ENCODE measurements at places on chromosomes 13 and 19.

GRCh38 chr13:51270623-51271415 is 48.6 kb downstream of the FAM124A start:
- no peak for DNase-seq

DNA sequence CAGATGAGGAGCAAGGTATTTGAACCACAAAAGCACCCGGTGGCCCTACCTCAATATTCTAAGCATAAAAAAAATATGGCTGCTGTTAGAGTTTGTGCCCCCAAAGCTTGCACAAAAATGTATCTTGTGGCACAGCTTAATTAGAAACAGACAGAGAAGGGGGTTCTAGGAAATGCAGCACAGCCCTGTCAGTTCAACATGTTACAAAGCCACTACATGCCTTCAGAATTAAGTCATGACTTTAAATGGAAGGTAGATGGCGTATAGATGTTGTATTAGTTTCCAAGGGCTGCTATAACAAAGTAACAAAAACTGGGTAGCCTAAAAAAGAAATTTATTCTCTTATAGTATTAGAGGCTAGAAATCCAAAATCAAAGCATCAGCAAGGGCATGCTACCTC is 703.8 kb downstream of the DIAPH3 start:
- no peak for DNase-seq

DNA sequence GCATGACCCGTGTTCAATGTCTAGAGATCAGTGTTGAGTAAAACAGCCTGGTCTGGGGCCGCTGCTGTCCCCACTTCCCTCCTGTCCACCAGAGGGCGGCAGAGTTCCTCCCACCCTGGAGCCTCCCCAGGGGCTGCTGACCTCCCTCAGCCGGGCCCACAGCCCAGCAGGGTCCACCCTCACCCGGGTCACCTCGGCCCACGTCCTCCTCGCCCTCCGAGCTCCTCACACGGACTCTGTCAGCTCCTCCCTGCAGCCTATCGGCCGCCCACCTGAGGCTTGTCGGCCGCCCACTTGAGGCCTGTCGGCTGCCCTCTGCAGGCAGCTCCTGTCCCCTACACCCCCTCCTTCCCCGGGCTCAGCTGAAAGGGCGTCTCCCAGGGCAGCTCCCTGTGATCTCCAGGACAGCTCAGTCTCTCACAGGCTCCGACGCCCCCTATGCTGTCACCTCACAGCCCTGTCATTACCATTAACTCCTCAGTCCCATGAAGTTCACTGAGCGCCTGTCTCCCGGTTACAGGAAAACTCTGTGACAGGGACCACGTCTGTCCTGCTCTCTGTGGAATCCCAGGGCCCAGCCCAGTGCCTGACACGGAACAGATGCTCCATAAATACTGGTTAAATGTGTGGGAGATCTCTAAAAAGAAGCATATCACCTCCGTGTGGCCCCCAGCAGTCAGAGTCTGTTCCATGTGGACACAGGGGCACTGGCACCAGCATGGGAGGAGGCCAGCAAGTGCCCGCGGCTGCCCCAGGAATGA is 1.5 kb upstream of the CEACAM5 start:
- peak; percentile 9 for DNase-seq

GRCh38 chr13:110503979-110504499 is 57.5 kb downstream of the RAB20 start:
- DNase-seq = no peak

DNA sequence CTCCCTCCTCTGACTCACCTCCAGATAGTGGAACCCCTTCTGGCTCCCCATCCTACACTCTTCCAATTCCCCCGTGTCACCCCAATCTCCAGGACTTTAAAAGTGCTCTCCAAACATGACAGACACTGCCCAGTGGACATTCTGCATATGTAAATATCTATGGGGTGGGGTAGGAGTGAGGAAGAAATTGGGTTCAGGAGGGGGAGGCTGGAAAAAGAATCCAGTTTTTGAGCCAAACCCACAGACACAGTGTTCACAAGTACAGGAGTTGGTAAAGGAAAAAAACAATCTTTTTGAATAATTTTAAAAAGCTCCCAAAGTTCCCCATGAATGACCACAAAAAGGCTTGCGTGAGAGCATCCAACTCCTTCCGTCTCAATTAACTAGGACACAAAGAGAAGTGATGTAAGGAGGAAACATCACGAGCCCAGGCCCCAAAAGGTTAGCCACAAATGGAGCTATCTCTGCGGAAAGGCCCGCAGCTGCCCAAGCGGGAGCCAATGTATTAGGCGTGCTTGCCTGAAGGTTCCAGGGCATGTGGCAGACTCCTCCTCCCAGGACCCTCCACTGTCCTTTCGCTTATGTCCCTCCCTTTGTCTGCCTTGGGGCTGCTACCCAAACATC is 18.0 kb downstream of the ZC3H4 start:
- DNase-seq = no peak

- DNase-seq = peak; percentile 38
Measured at GRCh38 chr13:114044486-114044885, 70.6 kb upstream of the C13orf46 start.

DNA sequence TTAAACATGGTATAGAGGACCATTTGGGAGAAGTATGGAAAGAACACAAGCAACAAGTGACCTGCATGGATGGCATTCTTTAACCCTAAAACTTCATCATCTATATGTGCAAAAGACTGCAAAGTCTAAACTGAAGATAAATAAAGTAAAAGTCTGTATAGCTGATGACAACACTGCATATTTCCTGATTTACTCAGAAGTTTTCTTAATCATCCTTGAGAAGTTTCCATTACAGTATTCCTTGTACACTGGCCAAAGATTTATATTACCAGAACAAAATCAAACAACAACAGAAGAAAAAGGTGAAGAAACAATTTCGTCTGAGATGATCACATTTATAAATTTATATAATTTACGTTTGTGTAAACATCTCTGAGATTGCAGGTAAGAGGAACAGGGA is 805.7 kb downstream of the PCDH9 start:
- peak; percentile 73 for DNase-seq

GRCh38 chr13:31982124-31982523 is 49.5 kb upstream of the FRY start:
- no peak for DNase-seq

GRCh38 chr19:9354651-9355050 is 8.2 kb upstream of the ZNF177 start:
- no peak for DNase-seq

- DNase-seq = no peak
Measured at GRCh38 chr19:13037731-13038130, 42.5 kb downstream of the NFIX start.

GRCh38 chr19:46661735-46662592 is 982 bp upstream of the DACT3 start:
- peak; percentile 94 for DNase-seq

- peak; percentile 67 for DNase-seq
Measured at GRCh38 chr19:27793128-27793643, 1419.8 kb downstream of the UQCRFS1 start.

DNA sequence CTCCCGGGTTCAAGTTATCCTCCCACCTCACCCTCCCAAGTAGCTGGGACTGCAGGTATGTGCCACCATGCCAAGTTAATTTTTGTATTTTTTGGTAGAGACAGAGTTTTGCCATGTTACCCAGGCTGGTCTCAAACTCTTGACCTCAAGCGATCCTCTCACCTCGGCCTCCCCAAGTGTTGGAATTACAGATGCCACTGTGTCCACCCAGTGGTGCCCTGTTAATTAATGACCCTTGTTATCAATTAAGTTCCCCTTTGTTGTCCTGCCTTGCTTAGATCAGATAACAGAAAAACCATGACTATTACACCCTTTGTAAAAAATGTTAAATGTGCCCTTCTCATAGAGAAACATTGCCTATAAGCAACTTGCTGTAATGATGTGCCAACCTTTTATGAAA is 34.4 kb upstream of the IGFL1 start:
- DNase-seq = no peak

DNA sequence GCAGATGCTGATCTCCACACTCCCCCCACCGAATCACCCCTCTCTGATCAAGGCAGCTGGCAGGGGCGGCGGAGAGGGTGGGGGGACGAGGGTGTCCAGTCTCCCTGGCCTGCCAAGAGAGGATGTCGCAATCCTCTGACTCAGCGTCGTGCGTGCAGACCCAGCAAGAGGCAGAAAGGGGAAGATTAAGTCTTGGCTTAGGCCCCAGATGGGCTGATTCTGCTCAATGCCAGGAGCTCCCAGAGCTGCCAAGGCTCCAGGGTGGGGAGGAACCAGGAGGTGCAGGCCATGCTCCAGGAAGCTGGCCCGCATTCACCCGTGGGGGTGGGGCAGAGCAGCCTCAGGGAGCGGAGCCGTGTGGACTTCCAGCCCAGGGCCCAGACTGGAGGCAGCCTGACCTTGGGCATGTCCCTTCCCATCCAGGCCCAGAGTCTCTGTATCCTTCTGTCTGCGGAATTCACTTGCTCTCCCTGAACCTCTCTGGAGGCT is 6.6 kb upstream of the BCL3 start:
- peak; percentile 100 for DNase-seq

- no peak for DNase-seq
Measured at GRCh38 chr19:49061445-49061844, 3.2 kb downstream of the NTF4 start.

DNA sequence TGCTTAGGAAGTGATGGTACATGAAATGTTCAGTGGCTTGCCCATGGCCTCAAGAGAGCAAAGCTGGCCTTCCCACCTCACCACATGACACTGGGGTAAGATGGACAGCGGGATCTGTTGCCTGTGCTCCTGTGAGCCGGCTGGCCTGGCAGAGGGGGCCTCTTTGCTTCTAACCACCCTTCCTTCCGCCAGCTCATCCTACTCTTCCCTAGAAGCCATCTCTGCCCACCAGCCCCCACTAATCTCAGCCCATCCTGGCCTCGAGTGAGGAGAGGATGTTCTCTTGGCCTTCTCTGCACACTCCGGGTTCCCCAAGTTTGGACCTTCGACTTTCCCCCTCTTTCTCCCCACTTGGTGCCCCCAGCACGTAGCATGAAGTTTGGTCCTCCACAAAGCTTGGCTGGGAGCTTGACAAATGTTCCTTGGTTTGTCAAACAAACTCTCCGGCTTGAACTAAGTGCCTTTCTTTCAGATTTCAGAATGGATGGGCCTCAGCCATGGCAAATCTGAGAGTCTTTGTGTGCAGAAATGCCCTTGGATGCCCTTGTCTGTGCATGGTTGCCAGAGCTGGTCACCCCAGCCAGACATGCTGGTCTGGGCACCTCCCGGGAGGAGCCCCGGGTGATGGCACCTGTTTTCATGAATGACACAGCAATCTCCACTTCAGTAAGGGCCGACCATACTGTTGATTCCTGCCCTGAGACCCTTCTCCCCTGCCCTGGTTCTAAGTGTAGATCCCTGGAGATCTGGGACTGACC is 145.5 kb downstream of the URI1 start:
- no peak for DNase-seq

GRCh38 chr19:48511800-48512503 is at the start of gene LMTK3:
LMTK3 (minus strand) TSS chr19:48511835; CDS start chr19:48511576, 259 bp downstream.
- peak; percentile 42 for DNase-seq

DNA sequence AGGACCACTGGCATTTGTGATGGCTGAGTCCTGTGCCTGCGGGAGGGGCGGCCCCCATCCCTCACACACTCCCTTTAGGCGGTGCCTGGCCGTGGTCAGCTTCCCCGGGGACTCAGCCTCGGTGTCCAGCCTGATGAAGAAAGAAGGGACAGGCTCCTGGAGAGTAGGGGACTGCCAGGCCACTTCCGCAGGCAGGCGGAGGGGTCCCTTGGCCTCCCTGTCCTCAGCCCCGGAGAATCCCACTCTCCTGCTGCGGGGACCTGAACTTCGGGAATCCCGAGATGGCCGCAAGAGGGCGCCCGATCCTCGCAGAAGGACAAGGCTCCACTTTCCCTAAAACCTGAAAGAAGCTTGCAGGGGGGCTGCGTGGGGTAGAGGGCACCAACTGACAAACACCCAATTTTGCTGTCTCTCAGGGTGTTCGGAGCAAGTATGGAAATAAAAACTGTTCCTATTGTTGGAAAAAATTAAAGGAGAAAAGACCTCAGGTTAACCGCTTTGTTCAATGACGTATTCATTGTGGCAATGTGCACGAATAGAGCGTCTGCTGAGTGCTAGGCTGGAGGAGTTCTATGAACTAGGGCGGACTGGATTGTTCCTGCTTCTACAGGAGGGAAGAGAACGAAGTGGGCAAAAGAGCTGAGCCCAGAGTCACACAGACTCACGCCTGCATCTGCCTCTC is 297.3 kb downstream of the ZNF536 start:
- peak; percentile 41 for DNase-seq

DNA sequence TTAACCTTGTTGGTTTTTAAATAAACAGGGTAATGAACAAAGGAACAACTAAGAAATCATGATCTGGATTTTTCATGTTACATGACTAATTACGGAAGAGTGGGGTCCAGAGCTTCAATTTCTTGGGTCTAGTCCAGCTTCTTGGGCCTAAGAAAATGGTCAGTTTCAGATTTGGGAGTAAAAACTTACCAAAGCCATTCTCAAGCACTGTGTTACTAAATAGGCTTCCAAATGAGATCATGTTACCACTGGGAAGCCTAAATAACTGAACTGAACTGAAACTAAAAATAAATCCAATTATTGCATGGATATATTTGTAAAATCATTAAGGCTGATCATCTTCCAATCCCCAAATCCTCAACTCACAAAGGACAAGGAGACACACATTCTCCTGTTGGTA is 13.9 kb downstream of the TBC1D4 start:
- DNase-seq = peak; percentile 27

GRCh38 chr19:664913-665443 is 2.0 kb upstream of the RNF126 start:
- peak; percentile 79 for DNase-seq

DNA sequence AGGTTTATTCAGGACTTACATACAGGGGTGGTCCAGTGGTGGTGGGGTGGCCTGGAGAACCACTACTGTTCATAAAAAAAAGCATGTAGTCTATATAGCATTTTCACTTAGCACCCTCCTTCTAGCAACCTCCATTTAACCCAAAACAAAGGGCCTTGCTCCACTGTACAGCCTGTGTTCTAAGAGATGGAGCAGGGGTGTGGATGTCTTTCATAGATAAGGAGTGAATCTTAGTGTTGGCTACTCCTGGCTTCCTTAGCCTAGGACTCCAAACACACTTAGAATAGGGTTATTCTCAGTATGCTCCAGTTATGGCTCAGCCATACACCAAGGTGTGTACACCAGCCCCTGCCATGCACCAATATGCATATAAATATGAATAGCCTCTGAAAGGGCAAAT is 95.2 kb downstream of the ELF1 start:
- DNase-seq = no peak

- DNase-seq = peak; percentile 66
Measured at GRCh38 chr13:60583911-60584753, 187.1 kb downstream of the TDRD3 start.

DNA sequence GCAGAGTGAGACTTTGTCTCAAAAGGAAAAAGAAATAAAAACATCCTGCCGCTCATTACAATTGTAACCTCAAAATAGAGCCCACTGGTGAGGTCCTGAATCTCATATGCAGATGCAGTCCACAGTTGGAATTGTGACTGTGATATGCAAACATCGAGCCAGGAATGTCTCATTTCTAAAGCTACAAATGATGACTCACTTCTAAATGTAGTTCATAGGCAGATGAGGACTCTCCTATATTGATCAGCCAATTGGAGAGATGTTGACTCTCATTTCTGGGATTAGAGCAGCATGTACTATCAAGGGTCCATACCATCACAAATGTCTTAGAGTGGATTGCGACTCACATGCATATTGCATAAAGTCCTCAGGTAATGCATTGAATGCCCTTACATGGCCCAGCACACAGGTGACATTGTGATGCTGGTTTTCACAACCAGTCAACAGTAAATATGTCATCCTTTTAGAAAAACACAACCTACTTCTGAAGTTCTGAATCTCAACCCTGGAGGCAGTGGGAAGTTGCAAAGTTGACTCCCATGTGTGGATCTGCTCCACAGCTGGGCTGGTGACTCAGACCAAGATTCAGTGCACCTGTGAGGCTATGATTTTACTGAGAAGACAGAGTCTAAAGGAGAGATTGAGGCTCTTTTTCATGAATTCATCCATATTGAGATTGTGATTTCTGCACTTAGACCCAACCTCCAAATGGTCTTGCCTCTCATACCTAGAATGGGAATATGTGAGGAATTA is 16.9 kb upstream of the ZNF254 start:
- no peak for DNase-seq

All from fibroblast of pulmonary artery (primary cell).